Activated T-cell treated with anti-CD3 and anti-CD28 coated beads, Interleukin-2, amount 50 U/mL, for 72 hours (primary cell): ENCODE measurements at places on chromosomes 11 and 22.
A peak's percentile ranks its signal among the peaks of the same experiment; 100 is the strongest.

DNA sequence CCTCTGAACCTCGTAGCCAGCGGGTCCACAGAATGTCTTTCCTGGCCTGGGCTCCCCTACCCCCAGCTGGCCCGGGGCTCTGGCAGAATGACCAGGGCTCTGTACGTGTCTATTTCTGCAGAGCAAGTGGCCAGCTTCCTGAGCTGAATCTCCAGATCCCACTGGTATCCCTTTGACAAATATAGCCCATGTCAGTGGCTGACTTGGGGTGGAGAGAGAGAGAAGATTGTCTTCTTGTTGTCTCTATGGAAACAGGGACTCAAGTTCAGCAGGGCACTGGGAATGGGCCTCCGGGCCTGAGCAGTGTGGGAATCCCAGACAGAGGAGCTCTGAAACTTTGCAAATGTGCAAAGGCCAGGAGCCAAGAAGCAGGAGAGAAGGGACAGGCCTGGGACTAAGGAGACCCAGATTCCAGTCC lies 33.9 kb downstream of the ANO1 start:
- no peak for DNase-seq

DNA sequence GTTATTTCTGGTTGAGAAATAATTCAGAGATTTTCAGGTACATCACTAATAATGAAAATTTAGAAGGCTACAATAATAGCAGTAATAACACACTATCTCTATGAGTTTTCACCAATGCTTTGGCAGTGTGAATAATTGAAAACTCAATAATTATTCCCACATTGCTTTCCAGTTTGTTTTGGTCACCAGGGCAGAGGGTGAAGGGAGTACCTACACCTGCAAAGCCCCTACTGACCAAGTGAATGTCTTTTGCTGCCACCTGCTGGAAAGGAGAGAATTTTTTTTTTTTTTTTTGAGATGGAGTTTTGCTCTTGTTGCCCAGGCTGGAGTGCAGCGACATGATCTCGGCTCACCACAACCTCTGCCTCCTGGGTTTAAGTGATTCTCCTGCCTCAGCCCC lies 3.2 kb downstream of the NELL1 start:
- no peak for DNase-seq

DNA sequence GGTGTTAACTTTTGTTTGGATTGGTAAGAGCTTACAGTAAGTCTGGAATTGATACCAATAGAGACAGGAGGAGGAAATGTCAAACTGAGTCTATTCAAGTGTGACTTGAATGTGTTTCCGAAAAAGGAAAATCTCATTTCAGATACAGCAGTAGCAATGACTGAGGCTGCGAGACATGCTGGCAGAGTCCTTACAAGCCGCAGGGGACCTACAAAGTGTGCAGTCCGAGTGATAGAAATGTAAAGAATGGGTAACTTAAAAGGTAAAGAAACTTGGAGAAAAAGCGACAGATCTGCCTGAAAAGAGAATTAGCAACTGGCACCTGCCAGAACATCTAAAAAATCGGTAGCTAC lies 444 bp downstream of the CWF19L2 start:
- peak; percentile 28 for DNase-seq

GRCh38 chr11:128232588-128232987 lies 354.8 kb downstream of the ETS1 start:
- peak; percentile 82 for DNase-seq

DNA sequence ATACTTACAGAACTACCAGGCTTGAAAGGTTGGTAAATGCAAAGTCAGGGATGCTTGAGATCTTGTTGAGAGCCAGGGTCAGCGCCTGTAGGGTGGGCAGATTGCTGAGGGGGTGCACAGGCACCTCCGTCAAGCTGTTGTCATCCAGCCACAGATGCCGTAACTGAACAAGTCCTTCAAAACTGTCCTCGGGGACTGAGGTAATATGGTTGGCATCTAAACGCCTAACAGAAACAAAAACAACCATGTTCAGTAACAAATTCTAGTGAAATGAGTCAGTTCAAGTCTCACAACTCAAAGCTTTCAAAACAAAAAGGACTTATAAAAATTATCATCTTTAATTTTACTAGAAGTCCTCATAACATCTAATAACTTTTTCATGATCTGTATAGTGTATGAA lies 22.2 kb upstream of the CCDC34 start:
- no peak for DNase-seq

- no peak for DNase-seq
Observed at GRCh38 chr11:129425214-129425613, 49.6 kb downstream of the BARX2 start.

GRCh38 chr11:13214276-13214675 lies 63.3 kb upstream of the BMAL1 start:
- no peak for DNase-seq

DNA sequence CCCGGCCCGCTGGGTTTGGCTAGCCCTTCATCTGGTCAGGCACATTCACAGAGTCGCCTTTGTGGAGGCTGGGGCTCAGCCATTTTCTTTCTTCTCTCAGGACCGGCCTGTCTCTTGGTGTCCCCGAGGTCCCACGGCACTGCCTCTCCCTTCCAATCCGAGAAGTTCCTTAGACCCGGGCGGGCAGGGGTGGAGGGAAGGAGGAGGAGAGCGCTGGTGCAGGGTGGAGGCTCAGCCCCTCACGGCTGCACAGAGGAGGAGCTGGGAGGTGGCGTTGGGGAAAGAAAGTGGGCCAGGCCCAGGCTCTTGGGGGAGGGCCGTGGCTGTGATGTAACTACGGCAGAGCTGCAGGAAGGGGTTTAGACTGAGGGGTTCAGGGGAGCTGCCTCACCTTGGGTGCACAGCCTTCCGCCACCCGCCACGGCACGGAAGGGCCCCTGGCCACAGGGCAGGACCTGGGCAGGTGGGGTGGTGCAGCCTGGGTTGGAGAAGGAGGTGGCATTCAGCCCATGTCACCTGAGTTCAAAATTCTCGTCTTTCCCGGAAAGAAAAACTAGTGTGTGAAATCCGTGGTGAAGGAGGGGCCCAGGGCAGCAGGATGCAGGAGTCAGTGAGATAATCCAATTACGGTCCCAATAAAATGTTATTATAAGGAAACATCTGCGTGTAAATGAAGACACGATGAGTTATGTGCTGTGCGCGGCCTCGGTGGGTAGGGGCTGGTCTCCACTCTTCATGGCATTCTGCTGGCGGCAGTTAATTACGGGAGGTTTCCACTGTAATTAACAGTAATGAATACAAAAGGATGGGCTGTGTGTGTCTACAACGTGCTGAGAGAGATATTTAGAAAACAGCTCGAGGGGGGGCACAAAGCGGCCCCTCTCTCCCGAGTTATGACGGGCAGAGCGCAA lies 1.7 kb downstream of the BRSK2 start:
- no peak for DNase-seq

DNA sequence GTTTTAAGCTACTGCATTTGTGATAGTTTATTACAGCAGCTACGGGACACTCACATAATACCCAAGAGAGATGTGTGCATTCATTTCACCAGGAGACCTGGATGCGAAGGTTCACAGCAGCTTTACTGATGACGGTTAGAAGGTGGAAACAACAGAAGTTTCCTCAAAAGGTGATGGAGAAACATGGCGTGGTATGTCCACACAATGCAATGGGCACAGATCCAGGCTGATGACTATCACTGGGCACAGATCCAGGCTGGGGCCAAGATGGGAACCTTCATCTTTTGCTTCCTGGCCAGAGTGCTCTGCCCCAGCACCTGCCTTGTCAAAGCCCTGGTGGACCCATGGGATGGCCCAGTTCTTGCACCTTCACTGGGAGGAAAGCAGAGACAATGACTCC lies 30.6 kb upstream of the RFPL3 start:
- no peak for DNase-seq

DNA sequence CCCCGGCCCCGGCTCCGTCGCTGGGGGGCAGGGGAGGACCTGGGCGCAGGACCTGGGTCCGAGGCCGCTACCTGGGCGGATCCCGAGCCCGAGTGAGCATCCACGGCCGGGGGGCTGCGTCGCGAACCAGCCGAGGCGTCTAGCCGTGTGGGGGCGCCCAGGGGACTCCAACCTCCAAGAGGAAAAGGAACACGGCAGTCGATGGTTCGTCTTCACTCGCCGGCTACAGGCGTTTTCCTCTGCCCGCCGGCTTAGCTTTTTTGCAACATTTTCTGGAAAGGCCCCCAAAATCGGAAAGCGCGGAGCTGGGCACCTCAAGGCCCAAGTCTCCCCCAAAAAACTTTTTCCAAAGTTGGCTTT lies 666 bp downstream of the PDGFB start:
- no peak for DNase-seq

DNA sequence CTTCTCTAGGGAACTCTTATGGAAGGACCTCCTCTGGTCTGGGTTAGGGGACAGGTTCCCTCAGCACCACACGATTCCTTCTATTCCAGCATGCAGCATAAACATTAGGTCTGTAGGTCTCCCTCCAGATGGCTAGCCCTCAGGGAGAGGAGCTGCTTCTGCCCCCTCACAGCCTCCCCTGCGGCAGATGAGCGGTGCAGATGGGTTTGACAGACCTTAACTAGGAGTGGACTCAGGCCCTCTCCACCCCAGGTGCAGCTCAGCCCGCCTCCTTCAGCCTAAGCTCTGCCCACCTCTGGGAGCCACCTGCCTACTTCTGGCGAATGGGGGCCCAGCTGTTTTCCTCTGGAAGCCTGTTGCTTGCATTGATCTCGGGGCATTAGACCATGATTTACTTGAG lies 55.7 kb upstream of the EIF3D start:
- no peak for DNase-seq

DNA sequence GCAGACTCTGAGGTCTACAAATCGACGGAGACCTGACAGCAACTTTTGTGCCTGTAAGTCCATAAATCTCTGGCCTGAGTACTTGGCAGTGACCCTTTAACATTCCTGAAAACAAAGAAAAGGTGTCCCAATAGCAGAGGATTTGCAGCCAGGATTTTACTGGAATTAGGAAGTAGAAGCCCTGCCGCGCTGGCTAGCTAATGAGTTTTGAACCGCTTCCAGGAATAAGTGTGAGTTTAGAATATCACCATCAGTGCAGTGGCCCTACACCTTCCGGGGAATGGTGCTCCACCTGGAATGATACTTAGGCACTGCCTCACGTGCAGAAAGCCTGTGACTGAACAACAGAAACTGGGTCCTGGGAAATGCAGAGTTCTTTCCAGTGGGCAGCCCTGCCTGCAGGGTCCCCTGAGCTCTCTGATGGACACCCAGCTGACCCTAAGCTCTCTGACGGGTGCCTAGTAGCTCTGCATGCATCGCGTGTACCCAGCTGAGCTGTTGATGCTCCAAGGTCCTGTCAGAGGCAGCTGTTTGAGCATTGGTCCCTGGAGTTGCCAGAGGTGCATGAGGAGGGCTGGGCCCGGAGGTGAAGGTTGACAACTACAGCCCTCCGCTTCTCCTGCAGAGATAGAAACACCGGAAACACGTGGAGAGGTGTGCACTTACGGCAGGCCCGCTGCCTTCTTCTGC lies 380.9 kb downstream of the TBC1D22A start:
- DNase-seq: no peak

GRCh38 chr11:35891096-35891495 lies 52.8 kb upstream of the LDLRAD3 start:
- DNase-seq: no peak

- DNase-seq: no peak
Observed at GRCh38 chr11:102453921-102454320, 1.4 kb upstream of the TMEM123 start.

DNA sequence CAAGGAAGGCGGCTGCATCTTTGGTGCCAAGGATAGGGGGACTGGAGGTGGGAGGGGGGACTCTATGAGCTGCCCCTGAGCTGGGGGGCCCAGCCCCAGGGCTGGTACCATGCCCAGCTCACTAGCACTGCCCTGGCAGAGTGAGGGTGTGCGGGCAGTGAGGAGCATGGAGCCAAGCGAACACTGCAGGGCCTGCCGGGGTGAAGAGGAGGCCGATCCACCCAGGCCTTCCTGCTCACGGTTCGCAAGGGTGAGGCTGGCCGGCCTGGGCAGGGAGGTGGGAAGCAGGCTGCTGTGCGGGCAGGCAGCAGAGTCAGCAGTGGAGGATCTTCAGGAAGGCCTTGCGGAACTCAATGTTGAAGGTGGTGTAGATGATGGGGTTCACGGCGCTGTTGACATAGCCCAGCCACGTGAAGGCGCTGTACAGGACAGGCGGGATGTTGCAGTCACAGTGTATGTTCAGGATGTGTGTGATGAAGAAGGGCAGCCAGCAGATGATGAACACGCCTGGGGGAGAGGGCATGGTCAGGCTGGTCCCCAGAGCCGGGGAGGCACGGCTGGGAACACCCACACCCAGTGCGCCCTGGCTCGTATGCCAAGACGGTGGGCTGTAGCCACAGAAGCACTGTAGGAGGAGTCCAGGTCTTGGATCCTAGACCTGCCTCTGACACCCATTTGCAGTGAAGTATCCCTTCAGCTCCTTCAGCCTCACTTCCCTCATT lies 23.0 kb downstream of the ANKK1 start:
- DNase-seq: no peak

GRCh38 chr11:123174196-123175183 lies 20.6 kb downstream of the CLMP start:
- no peak for DNase-seq

DNA sequence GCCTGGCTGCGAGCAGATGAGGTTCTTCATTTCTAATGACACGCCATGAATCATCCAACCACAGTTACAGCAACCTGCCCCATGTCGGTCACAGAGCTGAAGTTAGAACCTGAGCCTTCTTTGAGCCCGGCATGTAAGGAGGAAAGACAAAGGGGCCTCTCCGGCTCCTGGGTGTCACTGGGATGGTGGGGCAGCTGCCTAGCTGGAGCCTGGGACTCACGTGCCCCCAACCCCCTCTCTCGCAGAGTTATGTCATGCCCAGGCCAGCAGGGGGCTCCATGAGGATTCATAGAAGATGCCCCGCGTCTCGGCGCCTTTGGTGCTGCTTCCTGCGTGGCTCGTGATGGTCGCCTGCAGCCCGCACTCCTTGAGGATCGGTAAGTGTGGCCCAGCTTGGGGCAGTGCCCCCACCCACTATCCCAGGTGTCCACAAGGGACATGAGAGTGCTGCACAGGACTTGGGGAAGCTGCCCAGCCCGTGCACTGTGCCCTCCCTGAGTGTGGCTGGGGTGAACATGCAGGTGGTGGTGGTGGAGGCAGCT lies 148.5 kb downstream of the GRIK4 start:
- DNase-seq: peak; percentile 42

GRCh38 chr11:122273476-122274191 lies 157.6 kb upstream of the BLID start:
- DNase-seq: no peak

DNA sequence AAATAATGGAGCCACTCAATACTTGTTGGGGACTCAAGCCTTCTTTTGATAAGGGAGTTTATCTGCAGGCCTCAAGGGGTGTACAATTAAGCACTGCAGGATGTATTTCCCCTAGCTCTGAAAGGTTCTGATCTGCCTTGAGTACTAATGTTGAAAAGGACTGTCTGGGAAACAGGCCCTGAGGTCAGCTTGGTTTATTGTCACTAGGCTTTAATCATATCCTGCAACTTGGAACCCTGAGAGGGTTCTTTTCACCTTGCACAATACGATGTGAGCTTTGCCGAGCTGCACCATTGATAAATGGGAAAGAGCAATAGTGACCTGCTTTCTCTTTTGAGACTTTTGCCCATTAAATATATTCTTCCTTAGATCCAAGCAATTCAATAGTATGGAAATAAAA lies 31.6 kb upstream of the HORMAD2 start:
- DNase-seq: no peak

DNA sequence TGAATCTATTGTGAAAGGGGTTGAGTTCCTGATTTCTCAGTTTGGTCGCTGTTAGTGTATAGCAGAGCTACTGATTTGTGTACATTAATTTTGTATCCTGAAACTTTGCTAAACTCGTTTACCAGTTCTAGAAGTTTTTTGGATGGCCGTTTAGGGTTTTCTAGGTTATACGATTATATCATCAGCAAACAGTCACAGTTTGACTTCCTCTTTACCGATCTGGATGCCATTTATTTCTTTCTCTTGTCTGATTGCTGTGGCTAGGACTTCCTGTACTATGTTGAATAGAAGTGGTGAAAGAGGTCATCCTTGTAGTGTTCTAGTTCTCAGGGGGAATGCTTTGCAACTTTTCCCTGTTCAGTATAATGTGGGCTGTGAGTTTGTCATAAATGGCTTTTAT lies 24.6 kb upstream of the OOSP4B start:
- DNase-seq: no peak
